ENCODE measurements at places on chromosomes 3 and 15.

DNA sequence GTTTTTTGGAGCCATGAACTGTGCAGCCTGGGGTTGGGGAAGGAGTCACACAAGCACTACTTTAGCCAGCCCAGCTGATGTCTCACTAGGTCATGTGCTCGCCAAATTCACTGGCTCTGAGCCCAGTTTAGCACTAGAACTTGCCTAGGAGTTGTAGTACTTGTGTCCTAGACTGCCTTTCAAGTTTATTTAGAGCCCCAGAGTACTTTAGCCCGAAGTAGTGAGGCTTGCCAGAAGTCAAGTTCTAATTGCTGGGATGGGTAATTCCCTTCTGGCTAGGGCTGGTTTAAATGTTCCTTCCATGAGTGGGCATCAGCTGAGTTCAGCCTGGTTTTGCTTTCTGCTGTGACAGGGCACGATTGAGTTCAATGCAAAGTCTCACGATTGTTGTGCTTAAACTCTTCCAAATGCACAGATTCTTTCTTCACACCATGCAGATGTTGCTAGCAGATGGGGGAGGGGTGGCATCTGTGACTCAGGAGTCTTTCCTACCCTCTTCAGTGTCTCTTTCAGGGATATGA, 228.2 kb upstream of the ZPLD1 start:
- DNase-seq = peak; percentile 20
- no peaks in the 10 kb centered on the region for H3K4me1 ChIP-seq
- H3K27me3 ChIP-seq = no peaks in the 10 kb centered on the region

DNA sequence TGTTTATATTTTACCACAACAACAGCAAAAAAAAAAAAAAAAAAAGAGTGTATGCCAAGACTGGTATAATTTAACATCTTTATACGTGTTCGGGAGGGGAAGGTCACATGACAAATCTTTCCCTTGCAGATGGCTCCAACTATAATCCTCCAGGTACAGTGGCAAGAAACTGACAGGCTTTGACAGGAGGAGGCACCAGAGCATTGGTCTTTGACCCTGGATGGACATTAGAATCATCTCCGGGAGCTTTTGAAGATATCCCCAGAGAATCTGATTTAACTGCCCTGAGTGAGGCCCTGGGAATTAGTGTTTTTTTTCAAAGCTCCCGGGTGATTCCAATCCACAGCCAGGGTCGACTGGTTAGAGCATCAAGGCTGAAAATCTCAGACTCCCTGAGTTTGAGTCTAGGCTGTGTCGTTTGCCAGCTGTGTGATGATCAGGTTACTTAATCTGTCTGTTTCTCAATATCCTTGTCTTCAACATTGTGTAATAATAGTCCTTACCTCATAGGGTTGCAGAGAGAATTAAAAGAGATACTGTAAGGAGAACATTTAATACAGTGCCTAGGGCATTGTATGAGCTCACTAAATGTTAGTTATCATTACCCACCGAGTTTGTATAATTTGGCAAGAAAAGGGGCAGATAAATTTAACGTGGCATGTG, 8.9 kb upstream of the SEMA5B start:
- H3K4me1 ChIP-seq = no peaks in the 10 kb centered on the region
- no peak overlapping the region for H3K27ac ChIP-seq
- no peak overlapping the region for H3K4me3 ChIP-seq
- H3K36me3 ChIP-seq = no peaks in the 10 kb centered on the region
- DNase-seq = no peak
- H3K27me3 ChIP-seq = peaks cover 28% of the 10 kb centered on the region

DNA sequence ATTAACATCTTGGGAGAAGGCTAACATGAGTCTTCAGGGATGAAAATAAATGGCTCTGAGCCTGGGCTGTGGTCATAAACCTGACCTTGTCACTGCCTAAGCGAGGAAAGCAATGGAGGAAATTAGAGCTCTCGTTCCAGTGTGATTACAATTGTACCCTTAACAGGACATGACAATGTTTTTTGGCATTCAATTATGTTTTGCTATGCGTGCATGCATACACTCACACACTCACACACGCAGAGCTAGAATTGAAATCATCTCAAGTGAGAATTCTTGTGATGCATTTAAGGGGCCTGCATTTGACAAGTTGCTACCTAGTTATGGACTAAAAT, 24.1 kb downstream of the ZNF80 start:
- H3K36me3 ChIP-seq = peaks cover 9% of the 10 kb centered on the region
- H3K4me1 ChIP-seq = peaks cover 12% of the 10 kb centered on the region
- DNase-seq = no peak
- H3K27ac ChIP-seq = no peak overlapping the region
- no peak overlapping the region for H3K4me3 ChIP-seq
- no peaks in the 10 kb centered on the region for H3K27me3 ChIP-seq

DNA sequence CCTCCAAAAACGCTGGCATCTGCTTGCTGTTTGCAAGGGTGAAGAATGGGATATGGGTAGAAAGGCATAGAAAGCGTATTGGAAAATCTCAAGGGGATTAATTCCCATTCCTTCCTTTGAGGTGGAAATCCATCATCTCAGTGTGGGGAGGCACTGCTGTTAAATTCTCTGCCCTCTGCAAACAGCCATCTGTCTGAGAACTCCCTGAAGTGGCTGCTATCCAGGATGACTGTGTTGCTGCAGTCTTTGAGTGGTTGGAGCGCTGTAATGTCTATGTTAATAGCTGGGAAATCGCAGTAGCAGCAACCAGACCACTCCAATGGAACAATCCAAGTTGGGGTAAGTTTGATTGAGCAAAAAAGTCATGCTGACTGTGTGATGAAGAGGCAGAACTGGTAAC, 625.9 kb downstream of the NLGN1 start:
- no peaks in the 10 kb centered on the region for H3K4me1 ChIP-seq
- no peaks in the 10 kb centered on the region for H3K36me3 ChIP-seq
- H3K27ac ChIP-seq = no peak overlapping the region
- H3K27me3 ChIP-seq = no peaks in the 10 kb centered on the region

GRCh38 chr15:42059661-42060476, 34.5 kb downstream of the PLA2G4D start:
- peaks cover 7% of the 10 kb centered on the region for H3K4me1 ChIP-seq
- peak; percentile 85 for DNase-seq
- no peaks in the 10 kb centered on the region for H3K36me3 ChIP-seq
- peaks cover 14% of the 10 kb centered on the region for H3K27me3 ChIP-seq
- H3K4me3 ChIP-seq = no peak overlapping the region

GRCh38 chr3:12708584-12709192, 44.8 kb upstream of the RAF1 start:
- H3K4me1 ChIP-seq = no peaks in the 10 kb centered on the region
- H3K36me3 ChIP-seq = no peaks in the 10 kb centered on the region
- no peak overlapping the region for H3K4me3 ChIP-seq
- no peak for DNase-seq
- no peaks in the 10 kb centered on the region for H3K27me3 ChIP-seq

DNA sequence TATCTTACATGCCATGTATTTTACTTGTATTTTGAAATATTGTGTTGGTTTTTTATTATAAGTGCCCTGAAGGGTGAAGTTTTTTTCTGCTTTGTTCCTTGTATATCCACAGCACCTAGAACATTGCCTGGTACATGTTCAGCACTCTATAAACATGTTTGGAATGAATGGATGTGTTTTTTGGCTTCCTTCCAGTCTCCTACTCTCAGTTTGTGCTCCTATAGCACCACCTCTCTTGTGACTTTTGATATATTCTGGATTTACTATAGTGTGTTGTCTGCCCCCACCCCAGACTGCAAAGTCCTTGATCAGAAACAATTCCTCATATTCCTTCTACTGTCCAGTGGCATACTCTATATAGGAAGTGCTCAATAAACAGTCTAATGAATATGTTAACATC, 60.6 kb downstream of the PLCL2 start:
- H3K27ac ChIP-seq = no peak overlapping the region
- DNase-seq = no peak
- peaks cover 4% of the 10 kb centered on the region for H3K36me3 ChIP-seq
- peaks cover 55% of the 10 kb centered on the region for H3K4me1 ChIP-seq
- H3K27me3 ChIP-seq = no peaks in the 10 kb centered on the region
- no peak overlapping the region for H3K4me3 ChIP-seq

DNA sequence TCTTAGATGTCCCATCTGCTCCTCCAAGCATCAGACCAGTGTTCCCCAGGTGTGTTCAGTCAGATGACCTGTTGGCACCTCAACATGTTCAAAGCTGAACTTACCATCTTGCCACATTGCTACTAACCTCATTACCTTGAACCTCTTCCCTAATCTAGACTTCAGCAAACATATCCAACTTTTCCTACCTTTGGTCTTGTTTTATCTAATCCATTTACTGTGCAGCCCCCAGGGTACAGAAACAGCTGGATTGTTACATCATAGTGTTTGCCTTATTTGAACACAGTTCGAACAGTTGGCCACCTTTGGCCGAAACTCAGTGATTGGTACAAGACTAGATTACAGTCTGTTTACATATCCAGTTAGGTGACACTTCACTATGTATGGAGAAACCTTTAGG, 36.1 kb upstream of the MCF2L2 start:
- no peak for DNase-seq
- H3K4me1 ChIP-seq = peaks cover 20% of the 10 kb centered on the region
- no peak overlapping the region for H3K27ac ChIP-seq
- H3K4me3 ChIP-seq = no peak overlapping the region
- H3K36me3 ChIP-seq = no peaks in the 10 kb centered on the region

- no peak for DNase-seq
- H3K4me1 ChIP-seq = peaks cover 16% of the 10 kb centered on the region
- peaks cover 4% of the 10 kb centered on the region for H3K27me3 ChIP-seq
- no peak overlapping the region for H3K27ac ChIP-seq
- H3K4me3 ChIP-seq = no peak overlapping the region
Observed at GRCh38 chr3:18222686-18223085, 202.5 kb downstream of the SATB1 start.

DNA sequence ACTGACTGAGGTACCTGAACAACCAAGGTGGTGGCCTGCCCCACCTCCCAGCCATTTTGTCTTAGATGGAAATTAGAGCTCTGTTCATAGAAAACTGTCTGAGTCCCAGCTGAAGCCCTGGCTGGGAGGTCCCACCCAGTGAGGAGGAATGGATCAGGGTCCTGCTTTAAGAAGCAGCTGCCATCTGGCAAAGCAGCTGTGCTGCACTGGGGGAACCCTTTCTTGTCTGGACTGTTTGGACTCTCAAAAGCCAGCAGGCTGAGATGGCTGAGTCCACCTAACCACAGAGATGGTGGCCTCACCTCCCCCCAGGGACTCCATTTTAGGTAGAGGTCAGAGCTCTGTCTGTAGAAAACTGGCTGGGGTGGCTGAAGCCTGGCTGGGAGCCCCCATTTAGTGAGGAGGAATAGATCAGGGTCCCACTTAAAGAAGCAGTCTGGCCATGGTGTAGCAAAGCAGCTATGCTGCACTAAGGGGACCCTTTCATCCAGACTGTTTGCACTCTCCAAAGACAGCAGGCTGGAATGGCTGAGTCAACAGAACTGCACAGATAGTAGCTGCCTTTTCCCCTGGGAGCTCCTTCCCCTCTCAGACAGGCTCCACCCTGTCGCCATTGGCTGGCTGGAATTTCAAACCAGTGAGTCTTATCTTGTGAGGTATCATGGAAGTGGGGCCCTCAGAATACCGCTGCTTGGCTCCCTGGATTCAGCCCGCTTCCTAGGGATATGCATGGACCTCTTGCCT, 116.9 kb downstream of the EPHA6 start:
- DNase-seq = no peak
- H3K36me3 ChIP-seq = no peaks in the 10 kb centered on the region
- H3K4me3 ChIP-seq = no peak overlapping the region
- H3K27ac ChIP-seq = no peak overlapping the region
- H3K4me1 ChIP-seq = no peaks in the 10 kb centered on the region

DNA sequence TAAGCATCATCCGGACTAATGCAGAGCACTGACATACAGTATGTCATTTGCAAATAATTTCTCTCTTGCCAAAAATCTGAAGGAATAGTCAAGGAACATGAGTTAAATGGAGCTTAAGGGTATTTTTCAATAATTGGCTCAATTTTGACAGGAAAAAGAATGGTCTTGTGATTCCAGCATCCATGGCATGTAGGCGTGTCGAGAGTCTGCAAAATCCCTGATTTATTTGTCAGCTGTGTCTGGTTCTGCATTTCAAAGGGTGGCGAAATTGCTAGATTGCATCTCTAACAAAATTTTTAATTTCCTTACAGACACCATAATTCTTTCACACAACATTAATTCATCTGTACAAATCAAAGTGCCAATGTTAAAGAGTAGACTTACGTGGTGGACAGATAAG, 65.4 kb upstream of the TBC1D23 start:
- DNase-seq = no peak
- H3K27me3 ChIP-seq = peaks cover 2% of the 10 kb centered on the region
- H3K4me3 ChIP-seq = no peak overlapping the region

GRCh38 chr3:105867712-105868430, 941 bp downstream of the CBLB start:
- H3K4me1 ChIP-seq = peaks cover 40% of the 10 kb centered on the region
- peak; percentile 26 for DNase-seq
- no peaks in the 10 kb centered on the region for H3K27me3 ChIP-seq
- H3K4me3 ChIP-seq = peak overlapping the region; percentile 100

DNA sequence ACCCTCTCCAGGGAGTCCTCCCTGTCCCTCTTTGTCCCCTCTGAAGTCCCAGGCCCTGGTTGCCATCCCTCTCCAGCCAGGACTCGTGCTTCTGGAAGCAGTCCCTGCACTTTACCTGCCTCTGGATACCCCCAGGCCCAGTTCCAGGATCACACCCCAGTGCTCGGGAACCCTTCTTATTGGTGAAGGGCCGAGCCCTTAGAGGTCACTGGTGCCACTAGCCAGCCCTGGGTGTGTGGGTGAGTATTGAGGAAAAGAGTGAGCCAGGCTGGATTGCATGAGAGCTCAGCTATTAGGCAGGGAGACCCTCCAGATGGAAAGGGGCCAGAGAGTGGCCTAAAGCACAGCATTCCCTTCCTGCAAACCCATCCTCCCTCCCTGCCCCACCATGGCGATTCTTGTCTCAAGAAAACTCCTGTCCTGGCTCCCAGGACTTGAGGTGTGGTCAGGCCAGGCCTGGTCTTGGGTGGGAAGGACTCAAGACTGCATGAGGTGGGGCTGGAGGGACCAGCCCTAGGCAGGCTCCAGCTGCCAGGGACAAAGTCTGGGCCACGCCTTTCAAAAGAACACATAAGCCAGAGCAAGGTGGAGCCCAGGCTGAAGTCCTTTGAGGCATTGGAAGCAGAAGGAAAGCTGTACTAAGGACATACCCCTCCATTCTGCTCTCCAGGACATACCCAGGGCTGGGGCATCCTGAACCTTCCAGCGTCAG, 4.8 kb upstream of the PHGR1 start:
- no peak for DNase-seq
- no peaks in the 10 kb centered on the region for H3K4me1 ChIP-seq
- H3K27me3 ChIP-seq = no peaks in the 10 kb centered on the region
- no peak overlapping the region for H3K27ac ChIP-seq

GRCh38 chr3:17354341-17354740, 388.1 kb downstream of the TBC1D5 start:
- no peak for DNase-seq
- H3K27me3 ChIP-seq = no peaks in the 10 kb centered on the region

GRCh38 chr3:4693620-4694019, 200.5 kb downstream of the ITPR1 start:
- H3K4me1 ChIP-seq = no peaks in the 10 kb centered on the region
- no peak for DNase-seq
- no peak overlapping the region for H3K4me3 ChIP-seq
- peaks cover 26% of the 10 kb centered on the region for H3K36me3 ChIP-seq
- H3K27ac ChIP-seq = no peak overlapping the region

Data from activated CD4-positive, alpha-beta T cell treated with anti-CD3 and anti-CD28 coated beads for 36 hours (primary cell).